ENCODE measurements at places on chromosomes 5 and 9.

DNA sequence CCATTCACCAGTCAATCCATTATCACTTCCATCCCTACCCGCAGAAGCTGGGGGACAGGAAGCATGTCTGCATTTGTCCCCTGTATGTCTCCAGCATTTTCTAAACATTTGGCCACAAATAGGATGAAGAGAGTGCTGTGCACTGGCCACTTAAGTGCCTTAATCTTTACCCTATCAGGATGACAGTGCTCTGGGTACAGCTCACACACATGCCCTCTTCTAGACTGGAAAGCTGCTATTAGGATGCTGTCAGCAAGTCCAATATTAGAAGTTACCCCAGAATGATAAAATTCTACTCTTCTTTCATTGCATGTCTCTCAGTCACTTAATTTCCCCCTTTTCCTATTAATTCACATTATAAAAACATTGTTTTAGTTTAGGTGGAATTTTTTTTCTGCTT is 168.4 kb downstream of the RASEF start:
- no peak for DNase-seq

- peak; percentile 2 for DNase-seq
Measured at GRCh38 chr5:60929024-60929423, 15.8 kb downstream of the ERCC8 start.

DNA sequence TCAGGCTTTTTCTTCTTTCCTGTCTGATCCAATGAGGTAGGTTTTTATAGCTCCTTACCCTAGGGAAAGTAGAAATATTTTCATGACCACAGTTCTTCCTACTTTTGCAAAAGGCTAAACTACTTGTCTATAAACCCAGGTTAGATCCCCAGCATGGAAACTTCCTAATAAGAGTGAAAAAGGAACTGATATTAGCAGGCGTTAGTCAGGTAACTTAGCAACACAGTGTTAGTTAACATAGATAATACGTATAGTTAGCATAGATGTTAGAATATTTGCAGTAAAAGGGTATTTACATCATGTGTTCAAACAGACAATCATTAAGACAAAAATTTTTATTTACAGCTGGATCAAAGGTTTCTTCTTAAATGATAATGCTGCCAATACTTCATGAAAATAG is 162.9 kb upstream of the DAB2 start:
- no peak for DNase-seq

DNA sequence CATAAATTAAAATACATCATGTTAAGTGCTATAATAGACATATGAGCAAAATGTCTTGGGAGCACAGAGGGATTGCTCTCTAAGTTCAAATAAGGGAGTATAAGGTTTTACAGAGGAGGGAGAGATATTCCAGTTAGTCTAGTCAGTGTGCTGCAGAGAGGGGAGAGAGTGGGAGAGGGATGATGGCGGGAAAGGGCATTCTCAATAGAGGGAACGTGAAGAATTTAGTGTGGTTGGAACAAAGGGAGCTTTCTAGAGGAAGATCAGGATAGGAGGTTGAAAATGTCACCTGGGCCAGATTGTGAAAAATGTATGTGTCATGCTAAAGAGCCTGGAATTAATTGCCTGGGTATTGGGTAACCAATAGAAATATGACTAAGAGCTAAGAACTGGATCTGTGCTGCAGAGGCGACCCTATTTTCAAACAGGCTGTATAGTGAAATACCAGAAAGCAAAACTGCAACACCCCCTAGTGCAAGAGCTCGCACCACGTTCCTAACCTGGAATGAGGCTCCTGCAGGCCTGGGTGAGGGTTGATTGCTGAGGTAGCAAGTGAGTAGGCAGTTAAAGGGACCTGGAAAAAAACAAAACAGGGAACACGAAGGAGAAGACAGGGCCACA is 791.8 kb upstream of the C9orf72 start:
- DNase-seq, result no peak

DNA sequence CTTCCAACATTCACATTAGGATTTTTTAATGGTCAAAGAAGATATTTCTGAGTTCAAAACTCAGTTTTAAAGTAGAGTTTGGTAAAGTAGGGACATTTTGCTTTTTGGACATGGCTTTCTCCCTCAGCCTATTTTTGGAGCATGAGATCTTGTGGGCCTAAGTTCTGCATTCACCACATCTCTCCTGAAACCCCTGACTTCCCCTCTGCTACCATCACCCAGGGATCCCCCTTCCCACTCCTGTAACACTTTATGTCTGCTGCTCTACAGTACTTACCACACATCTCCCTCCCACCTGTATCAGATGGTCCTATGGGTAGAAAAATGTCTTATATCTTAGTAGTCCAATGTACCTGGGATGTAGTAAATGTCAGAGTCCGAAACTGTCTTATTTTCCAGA is 48.2 kb upstream of the JAK2 start:
- no peak for DNase-seq

- DNase-seq, result peak; percentile 85
Measured at GRCh38 chr5:139638090-139638735, 9.9 kb upstream of the CXXC5 start.

- DNase-seq, result no peak
Measured at GRCh38 chr5:125798307-125798706, 624.9 kb upstream of the GRAMD2B start.

DNA sequence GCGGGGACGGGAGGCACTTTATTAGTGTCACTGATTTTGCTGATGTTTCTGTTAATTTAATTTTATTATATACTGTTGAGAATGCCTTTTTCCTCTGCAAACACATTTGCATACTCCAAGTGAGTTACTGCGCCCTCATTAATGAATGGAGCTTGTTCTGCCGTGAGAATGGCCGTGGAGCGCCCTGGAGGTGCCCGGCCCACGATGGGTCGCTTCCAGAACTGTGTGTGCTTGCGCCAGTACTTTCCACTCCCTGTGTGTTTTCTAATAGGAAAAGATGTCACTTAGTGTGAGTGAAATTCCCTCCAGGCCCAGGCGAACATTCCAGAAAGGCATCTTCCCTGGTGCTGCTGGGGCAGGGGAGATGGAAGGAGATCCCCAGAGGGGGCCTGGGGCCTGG is 30.1 kb downstream of the NDUFS6 start:
- no peak for DNase-seq

GRCh38 chr9:38380872-38381534 is 11.5 kb upstream of the ALDH1B1 start:
- peak; percentile 74 for DNase-seq

GRCh38 chr5:93620487-93621326 is 37.7 kb downstream of the NR2F1 start:
- peak; percentile 91 for DNase-seq

DNA sequence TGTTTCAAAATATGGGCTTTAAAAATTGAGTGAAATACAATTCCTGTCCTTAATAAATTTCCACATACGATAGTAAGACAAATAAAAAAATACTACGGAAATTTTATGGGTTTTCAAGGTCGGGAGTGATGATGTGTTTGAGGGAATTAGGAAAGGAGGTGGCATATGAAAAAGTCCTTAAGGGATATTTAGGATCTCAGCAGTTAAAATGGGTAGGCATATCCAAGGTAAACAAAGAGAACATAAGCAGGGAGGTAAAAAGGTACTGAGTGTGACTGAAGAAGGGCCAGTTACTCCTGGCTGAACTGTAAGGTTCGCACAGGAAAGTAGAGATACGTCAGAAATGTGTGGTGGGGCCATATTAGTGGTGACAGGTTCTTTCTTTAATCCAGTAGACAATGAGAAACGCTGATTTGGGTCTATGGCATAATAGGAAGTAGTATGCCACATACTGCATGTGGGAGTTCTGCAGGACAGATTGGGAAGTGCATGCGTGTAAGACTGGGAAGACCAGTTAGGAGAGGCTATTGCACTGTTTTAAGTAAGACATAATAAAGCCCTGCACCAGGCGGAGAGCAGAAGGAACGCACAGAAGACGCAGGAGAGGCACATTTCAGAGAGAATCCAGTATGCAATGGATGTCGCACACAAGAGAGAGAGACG is 937 bp upstream of the HMGCR start:
- peak; percentile 67 for DNase-seq

GRCh38 chr9:2138646-2139045 is 123.5 kb downstream of the SMARCA2 start:
- DNase-seq, result no peak

DNA sequence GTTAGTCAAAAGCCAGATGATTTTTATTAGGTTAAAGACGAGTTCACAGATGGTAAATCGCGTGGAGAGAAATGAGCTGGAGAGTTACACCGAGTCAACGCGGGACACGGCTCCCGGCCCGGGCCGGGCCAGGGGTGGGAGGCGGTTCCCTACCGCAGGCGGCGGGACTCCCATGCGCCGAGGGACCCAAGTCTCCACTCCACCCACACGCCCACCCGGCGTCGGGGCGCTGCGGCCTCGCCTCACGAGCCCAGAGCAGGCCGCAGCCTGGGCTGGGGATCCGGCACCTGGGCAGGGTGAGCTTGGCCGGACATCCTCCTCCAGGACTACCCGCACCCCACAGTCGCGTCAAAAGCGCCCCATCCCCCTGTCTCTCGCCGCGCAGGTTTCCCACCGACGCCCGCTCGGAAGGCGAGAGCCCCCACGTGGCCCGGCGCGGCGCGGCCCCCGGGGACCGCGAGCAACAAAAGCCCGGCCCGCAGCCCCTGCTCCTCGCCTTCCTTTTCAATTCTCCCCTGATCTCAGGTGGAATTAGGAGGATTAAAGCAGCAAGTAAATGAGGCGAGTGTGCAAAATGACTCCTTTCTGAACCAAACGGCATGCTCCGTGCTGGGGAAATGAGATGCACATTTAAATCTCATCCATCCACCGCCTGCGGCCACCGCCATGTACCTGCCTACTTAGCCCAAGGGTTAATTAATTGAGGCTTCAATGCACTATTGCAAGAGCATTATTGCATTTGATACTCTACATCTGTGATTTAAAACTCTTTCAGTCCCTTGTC is 196.5 kb upstream of the TBCA start:
- DNase-seq, result no peak

DNA sequence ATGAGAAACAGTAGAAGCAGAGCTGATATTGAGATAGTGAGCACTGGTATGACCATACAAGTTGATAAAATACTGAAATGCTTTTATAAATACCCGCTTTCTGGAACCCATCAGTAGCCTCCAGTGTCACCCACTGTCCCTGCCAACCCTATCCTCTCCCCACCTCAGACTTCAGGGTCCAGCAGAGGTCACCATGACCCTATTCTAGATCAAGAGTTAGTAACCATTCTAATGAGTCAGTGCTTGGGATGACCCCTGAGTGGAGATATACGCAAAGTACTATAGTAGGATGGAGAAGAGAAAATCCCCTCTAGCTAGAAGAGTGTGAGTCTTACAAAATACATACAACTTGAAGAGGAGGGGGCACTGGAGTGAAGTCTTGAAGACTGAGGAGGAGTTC is 297.9 kb upstream of the BRINP1 start:
- DNase-seq, result no peak

DNA sequence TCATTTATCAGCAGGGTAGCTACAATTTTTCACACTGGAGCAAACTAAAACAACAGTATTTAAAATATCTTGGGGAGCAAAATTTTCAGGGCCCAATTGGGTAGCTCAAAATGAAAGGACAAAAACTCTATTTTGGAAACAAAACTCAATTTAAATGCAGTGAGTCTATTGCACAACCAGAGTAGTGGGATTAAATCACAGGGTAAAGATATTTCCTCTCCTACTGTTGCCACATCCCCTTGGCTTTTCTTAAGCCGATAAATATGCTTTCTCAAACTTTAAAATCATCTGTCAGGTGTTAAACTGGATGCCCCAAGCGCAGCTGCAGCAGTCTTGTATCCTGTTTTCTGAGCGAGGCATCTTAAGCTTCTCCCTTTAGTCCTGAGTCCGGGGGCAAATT is 1474.3 kb upstream of the CDH9 start:
- DNase-seq, result no peak

GRCh38 chr5:57338068-57338867 is 144.3 kb downstream of the ACTBL2 start:
- no peak for DNase-seq

DNA sequence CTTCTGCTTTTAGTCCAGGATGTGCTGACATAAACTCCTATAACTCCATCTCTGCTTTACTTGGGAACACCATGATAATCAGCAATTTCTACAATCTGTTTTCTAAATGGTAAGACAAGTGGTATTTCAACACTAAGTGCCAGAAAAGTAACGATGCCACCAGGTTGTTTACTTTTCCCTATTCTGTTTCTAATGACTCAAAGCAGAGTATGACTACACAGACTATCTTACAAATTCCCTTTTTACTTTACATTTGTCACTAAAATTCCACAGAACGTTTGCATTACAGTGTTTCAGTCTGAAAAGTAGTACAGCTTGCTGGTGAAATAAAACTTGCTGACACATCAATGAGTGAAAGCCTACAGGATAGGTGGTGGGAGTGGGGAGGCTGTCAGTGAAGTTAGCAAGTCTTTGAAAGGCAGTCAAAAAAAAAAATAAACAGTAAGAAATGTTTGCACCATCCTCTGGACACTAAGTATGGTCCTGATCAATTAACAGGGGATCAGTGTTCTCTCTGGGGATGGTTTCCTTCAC is 186.5 kb downstream of the LURAP1L start:
- no peak for DNase-seq

DNA sequence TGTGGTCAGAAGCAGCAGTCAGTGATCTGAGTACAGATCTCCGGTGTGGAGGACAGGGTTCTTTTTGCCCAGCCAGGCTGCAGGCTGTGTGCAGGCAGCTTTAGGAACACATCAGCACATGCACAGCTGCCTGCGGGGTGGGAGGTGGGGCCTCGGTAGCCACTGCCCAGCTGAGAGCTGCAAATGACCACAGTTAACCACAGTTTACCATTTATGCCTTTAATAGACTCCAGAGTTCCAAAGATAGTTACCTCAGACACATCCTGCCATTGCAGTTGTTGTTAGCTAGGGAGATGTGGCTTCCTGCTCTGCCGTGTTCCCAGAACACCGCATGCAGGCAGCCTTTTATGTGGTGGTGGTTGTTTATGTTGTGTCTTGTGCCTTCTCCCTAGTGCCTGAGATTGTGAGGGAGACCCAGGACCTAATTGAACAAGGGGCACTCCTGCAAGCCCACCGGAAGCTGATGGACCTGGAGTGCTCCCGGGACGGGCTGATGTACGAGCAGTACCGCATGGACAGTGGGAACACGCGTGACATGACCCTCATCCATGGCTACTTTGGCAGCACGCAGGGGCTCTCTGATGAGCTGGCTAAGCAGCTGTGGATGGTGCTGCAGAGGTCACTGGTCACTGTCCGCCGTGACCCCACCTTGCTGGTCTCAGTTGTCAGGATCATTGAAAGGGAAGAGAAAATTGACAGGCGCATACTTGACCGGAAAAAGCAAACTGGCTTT is 10.2 kb downstream of the EXOC3 start:
- DNase-seq, result no peak
